ENCODE measurements at places on chromosomes 1 and 21. TPM values are rescaled to one million over a fixed set of nuclear protein-coding genes. Genes with fewer than 3 reads are reported as not detected.
A peak's percentile ranks its signal among the peaks of the same experiment; 100 is the strongest.

GRCh38 chr1:55117941-55118340 lies 78.6 kb downstream of the PCSK9 start:
- peaks cover 40% of the 10 kb centered on the region for H3K36me3 ChIP-seq
- H3K4me1 ChIP-seq = no peaks in the 10 kb centered on the region
- no peak overlapping the region for H3K27ac ChIP-seq
- DNase-seq = no peak
- no peaks in the 10 kb centered on the region for H3K27me3 ChIP-seq

Gene SERTAD4
- 10.0 TPM for total RNA-seq

DNA sequence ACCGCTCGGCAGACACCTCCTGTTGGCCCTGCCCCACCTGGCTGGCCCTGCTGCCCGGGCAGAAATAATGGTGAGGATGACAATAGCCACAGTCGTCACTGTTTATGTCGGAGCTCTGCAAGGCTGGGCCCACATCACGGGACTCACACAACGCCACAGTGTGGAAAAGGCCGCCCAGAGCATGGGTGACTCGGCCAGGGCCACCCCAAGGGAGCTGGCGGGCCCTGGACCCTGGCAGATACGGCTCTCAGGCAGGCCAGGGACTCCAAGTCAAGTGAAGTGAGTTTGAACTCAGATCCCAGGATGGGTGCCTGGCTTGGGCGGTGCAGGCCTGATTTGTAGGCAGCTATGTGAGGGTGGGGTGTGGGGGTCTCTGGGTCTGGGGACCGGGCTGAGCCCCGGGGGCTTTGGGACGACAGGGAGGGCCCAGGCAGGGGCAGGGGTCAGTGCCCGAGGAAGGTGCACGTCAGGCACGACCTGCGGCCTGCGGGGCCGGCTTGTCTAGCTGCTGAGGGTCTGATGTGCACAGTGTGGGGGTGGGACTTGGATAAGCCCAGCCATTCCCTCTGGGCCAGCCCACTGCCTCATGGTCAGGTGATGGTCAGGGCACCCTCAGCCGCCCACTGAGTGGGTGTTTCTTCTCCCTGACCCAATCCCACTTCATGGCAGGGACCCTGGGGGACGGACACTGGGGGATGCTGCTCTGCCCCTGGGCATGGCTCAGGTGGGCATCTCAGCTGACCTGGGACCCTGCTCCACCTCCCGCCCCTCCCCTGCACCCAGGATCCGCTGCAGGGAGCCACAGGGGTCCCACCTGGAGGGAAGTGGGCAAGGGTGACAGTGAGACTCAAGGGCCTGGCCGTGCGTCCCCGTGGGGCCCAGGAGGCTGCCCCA lies 1.0 kb downstream of the RNF223 start:
- H3K27ac ChIP-seq = no peak overlapping the region
- peaks cover 12% of the 10 kb centered on the region for H3K4me1 ChIP-seq
- H3K36me3 ChIP-seq = no peaks in the 10 kb centered on the region
- no peaks in the 10 kb centered on the region for H3K27me3 ChIP-seq
- no peak overlapping the region for H3K4me3 ChIP-seq

Gene CGN
- 2.3 TPM for total RNA-seq

DNA sequence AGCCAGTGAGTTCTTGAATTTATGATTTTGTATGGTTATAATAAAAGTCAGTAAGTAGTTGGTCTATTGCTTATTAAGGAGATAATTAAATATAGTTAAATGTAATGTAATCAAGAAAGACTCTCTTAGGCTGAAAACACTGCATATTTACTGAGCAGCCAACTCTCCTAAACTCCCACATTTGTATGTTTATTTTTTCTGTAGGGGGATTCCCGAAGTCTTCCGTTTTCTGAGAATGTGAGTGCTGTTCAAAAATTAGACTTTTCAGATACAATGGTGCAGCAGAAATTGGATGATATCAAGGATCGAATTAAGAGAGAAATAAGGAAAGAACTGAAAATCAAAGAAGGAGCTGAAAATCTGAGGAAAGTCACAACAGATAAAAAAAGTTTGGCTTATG lies 56.7 kb downstream of the PKN2 start:
- H3K4me1 ChIP-seq = peaks cover 9% of the 10 kb centered on the region
- no peak overlapping the region for H3K27ac ChIP-seq
- peaks cover 4% of the 10 kb centered on the region for H3K36me3 ChIP-seq
- no peak for DNase-seq
- no peak overlapping the region for H3K4me3 ChIP-seq
- H3K27me3 ChIP-seq = no peaks in the 10 kb centered on the region

Gene RNU11
- not detected for total RNA-seq

DNA sequence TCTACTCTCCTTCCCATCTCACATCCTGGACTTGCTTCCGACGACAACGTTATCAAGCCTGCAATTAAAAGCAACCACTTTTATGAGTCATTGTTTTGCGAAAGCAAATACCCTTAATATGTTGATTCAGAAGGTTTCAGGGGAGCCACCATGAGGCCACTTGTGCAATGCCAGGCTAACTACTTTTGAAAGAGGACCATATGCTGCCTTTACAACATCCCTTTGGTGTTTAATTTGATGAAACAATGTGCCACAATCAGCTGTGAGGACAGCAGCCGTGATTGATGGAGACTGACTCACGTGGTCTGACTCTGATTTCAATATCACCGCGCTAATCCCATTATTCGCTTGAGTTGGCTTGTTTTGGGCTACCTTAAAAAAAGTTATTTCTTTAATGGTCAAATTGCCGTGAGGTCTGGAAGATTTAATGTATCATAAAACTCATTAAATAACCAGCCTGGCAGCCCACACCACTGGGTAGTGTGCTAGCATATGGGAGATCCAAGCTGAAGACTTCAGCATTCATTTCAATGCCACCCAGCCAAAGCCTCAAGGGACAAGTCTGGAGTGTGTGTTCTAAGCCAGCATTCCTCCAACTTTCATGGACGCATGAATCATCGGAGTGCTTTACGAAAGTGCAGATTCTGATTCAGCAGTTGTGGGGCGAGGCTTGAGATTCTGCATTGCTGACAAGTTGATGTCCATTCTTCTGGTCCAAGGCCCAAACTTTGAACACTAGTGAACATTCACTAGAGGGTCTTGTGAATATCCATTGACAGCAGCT lies 73.3 kb upstream of the PAXBP1 start:
- H3K27me3 ChIP-seq = no peaks in the 10 kb centered on the region
- DNase-seq = peak; percentile 10
- H3K4me1 ChIP-seq = no peaks in the 10 kb centered on the region
- no peak overlapping the region for H3K4me3 ChIP-seq
- no peaks in the 10 kb centered on the region for H3K36me3 ChIP-seq

All from thoracic aorta (tissue), 2 donors.